Left lung (tissue), 14 donors: ENCODE measurements at places on chromosomes 2 and 18. TPM values are rescaled to one million over a fixed set of nuclear protein-coding genes. Genes with fewer than 3 reads are reported as not detected.

The RAD51AP2 gene
- not detected for total RNA-seq

- H3K4me1 ChIP-seq: peaks cover 11% of the 10 kb centered on the region
- peaks cover 60% of the 10 kb centered on the region for H3K36me3 ChIP-seq
- no peak overlapping the region for H3K27ac ChIP-seq
- no peak overlapping the region for H3K4me3 ChIP-seq
Observed at GRCh38 chr2:74493546-74493945, 5.9 kb downstream of the LBX2 start.

The PLGLB1 gene
- 2.6 TPM for total RNA-seq

DNA sequence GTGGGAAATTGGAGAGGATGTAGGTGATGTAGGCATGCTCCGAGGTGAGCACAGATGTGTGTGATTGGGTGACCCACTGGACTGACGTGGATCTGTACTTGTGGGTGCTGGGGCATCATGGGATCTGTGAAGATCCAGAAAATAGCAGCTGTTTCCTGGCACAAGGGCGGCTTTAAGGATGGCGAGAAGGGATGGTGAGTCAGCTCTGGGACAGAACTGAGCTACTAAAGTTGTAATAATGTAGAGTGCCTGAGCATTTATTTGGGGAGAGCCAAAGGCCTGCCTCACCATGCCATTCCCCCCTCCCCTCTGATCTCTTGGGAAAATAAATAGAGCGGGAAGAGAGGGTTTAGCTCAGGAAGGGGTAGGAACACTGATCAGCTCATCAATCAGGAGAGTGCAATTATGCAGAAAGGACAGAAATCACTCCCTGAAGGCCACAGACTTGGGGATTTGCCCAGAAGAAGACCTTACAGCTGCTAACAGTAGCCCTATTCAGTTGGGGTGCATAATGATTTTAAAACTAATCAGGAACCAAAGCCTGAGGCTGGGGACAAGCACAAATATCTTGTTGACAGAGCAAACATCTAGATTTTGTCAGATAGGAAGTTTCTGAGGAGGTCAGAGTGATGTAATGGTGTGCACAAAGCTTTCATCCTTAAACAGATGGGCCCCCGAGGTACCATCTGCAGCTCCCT, 30.3 kb downstream of the TANC1 start:
- H3K27me3 ChIP-seq: no peaks in the 10 kb centered on the region
- no peak overlapping the region for H3K4me3 ChIP-seq
- H3K36me3 ChIP-seq: no peaks in the 10 kb centered on the region
- H3K27ac ChIP-seq: peak overlapping the region; percentile 31
- DNase-seq: no peak

The DOK6 gene
- total RNA-seq: 2.9 TPM

DNA sequence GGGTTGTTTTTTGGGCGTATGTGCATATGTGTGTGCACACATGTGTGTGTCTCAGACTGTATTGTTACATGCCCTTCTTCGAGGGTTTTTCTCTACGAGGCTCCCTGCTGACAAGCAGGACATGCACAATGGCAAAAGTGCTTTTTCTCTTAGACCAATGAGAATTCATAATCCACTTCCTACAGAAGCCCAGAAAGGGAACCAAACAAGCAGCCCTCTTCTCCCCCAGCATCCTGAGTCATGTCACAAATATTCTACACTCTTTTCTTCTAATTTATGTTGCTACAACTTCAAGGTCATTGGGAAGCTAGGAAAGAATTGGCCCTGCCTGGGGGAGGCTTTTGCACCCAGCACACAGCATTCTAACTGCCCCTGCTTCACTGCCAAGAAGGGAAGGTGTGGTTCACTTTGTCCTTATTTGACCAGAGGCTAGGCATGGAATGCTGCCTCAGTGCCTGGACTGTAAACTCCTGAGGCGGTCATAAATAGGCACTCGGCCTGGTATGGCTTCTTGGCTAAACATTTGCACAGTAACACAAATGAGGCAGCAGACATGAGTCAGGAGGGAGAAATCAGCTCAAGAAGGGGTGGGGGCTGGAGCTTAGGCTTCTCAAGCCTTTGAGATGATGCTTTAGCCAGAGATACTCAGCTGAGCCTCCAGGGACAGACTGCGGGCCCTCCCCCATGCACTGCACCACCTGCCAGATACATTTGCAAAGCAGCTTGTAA, 92.7 kb upstream of the KLF7 start:
- H3K4me3 ChIP-seq: no peak overlapping the region
- no peaks in the 10 kb centered on the region for H3K27me3 ChIP-seq
- H3K4me1 ChIP-seq: peaks cover 53% of the 10 kb centered on the region

DNA sequence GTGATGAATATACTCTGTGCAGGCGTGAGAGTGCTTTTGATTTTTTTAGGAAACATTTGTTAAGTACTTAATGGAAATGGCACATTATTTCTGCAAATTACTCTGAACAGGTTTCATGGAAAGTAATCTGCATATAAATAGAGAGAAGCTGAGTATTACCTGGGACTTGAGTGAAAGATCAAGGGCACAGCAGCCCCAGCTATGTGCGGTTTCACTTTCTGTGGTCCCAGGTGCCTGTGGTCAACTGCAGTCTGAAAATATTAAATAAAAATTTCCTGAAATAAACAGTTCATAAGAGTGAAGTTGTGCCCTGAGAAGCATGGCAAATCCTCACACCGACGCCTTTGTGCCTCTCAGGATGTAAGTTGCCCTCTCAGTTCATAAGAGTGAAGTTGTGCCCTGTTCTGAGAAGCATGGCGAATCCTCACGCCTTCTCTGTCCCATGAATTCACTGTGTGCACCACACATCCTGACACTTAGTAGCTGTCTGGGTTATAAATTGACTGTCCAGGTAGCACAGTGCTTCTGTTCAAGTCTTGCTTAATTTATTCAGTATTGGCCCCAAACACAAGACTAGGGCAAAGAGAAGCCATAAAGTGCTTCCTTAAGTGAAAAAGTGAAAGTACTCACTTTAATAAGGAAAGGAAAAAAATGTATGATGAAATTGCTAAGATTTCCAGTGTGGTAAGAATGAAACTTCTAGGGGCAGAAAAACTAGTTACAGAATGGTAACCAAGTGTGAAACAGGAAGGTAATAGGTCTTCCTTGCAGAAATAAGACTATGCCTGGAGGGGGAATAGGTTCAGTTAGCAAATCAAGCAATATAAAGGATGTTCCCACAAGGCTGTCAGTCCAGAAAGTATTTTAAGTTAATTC, 4.3 kb upstream of the SNTG2 start:
- H3K4me3 ChIP-seq: no peak overlapping the region
- no peaks in the 10 kb centered on the region for H3K36me3 ChIP-seq
- no peak overlapping the region for H3K27ac ChIP-seq

GRCh38 chr2:29276151-29276550, 160.9 kb downstream of the CLIP4 start:
- H3K27ac ChIP-seq: no peak overlapping the region
- H3K27me3 ChIP-seq: no peaks in the 10 kb centered on the region

The OSBPL6 gene
- 5.9 TPM for total RNA-seq

- no peaks in the 10 kb centered on the region for H3K27me3 ChIP-seq
- H3K4me1 ChIP-seq: peaks cover 9% of the 10 kb centered on the region
- H3K36me3 ChIP-seq: no peaks in the 10 kb centered on the region
- H3K27ac ChIP-seq: no peak overlapping the region
- no peak overlapping the region for H3K4me3 ChIP-seq
Observed at GRCh38 chr2:47484396-47484795, 81.4 kb downstream of the MSH2 start.

DNA sequence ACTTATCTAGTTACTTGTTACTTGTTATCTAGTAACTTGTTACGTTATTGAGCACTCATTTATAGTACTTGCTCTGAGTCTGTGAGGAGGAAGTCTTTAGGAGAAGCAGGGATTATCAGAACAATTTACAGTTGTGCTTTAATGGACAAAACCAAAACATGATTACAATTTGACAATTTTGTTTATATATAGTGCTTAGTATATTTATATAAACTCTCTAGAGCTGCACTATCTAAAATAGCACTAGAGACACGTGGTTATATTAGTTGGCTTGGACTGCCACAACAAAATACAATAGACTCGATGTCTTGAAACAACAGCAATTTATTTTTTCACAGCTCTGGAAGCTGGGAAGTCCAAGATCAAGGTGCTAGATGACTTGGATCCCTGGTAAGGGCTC, 78.4 kb downstream of the BMPR2 start:
- no peaks in the 10 kb centered on the region for H3K4me1 ChIP-seq
- DNase-seq: no peak
- H3K27me3 ChIP-seq: no peaks in the 10 kb centered on the region
- no peak overlapping the region for H3K4me3 ChIP-seq
- no peak overlapping the region for H3K27ac ChIP-seq
- H3K36me3 ChIP-seq: peaks cover 4% of the 10 kb centered on the region

GRCh38 chr2:239826786-239827522, 198.2 kb downstream of the NDUFA10 start:
- H3K36me3 ChIP-seq: no peaks in the 10 kb centered on the region
- no peaks in the 10 kb centered on the region for H3K27me3 ChIP-seq
- no peak overlapping the region for H3K4me3 ChIP-seq
- peak; percentile 22 for DNase-seq
- H3K4me1 ChIP-seq: peaks cover 3% of the 10 kb centered on the region

GRCh38 chr2:88190808-88191721, 20.9 kb downstream of the THNSL2 start:
- no peaks in the 10 kb centered on the region for H3K36me3 ChIP-seq
- no peaks in the 10 kb centered on the region for H3K4me1 ChIP-seq
- no peak for DNase-seq
- no peak overlapping the region for H3K27ac ChIP-seq

GRCh38 chr2:57962861-57963260, 83.7 kb upstream of the VRK2 start:
- no peak for DNase-seq
- no peak overlapping the region for H3K27ac ChIP-seq
- H3K4me3 ChIP-seq: no peak overlapping the region
- no peaks in the 10 kb centered on the region for H3K4me1 ChIP-seq
- no peaks in the 10 kb centered on the region for H3K27me3 ChIP-seq

The GALNT3 gene
- 37.7 TPM for total RNA-seq

The FBLN7 gene
- total RNA-seq: 2.6 TPM

GRCh38 chr18:22057908-22058527, 111.4 kb upstream of the GATA6 start:
- H3K4me3 ChIP-seq: no peak overlapping the region
- no peak for DNase-seq
- no peaks in the 10 kb centered on the region for H3K36me3 ChIP-seq
- no peaks in the 10 kb centered on the region for H3K27me3 ChIP-seq
- H3K4me1 ChIP-seq: no peaks in the 10 kb centered on the region
- H3K27ac ChIP-seq: no peak overlapping the region

DNA sequence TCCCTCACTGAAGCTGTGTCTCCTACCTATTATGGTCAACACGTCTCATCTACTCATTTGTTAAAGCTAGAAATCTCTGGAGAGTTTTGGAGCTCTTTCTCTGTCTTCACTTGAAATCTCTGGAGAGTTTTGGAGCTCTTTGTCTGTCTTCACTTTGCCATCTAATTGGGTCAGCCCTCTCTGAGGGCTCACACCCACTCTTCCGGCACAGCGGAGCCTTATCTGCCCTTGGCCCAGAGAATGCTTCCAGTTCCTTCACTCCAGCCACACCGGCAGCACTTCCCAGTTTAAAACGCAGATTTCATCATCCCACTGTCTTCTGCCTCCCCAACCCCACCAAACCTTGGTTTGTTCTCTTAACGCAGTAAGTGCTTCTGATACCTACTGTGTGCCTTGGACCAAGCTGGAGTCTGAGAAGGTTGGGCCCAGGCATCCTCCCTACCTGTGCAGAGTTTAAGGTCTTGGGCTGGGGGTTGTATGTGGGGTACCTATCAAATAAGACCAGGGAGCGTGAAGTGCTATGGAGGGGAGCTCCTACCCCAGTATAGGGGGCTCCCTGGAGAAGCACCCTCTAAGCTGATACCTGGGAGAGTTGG, 5.0 kb downstream of the HPCAL1 start:
- H3K4me3 ChIP-seq: no peak overlapping the region
- no peak overlapping the region for H3K27ac ChIP-seq
- peaks cover 5% of the 10 kb centered on the region for H3K27me3 ChIP-seq
- H3K36me3 ChIP-seq: no peaks in the 10 kb centered on the region
- peaks cover 27% of the 10 kb centered on the region for H3K4me1 ChIP-seq

- no peak for DNase-seq
- no peak overlapping the region for H3K4me3 ChIP-seq
Observed at GRCh38 chr18:35610089-35610488, 28.5 kb downstream of the GALNT1 start.

- H3K4me3 ChIP-seq: no peak overlapping the region
- no peak overlapping the region for H3K27ac ChIP-seq
- DNase-seq: no peak
- no peaks in the 10 kb centered on the region for H3K4me1 ChIP-seq
- H3K27me3 ChIP-seq: no peaks in the 10 kb centered on the region
- no peaks in the 10 kb centered on the region for H3K36me3 ChIP-seq
Observed at GRCh38 chr18:52888014-52888413, 548.0 kb downstream of the DCC start.

- H3K4me1 ChIP-seq: no peaks in the 10 kb centered on the region
- H3K27me3 ChIP-seq: no peaks in the 10 kb centered on the region
- H3K27ac ChIP-seq: no peak overlapping the region
- no peak for DNase-seq
Observed at GRCh38 chr2:85804583-85804982, 50.8 kb downstream of the ATOH8 start.

GRCh38 chr2:197322724-197323720, 12.4 kb upstream of the ANKRD44 start:
- no peak overlapping the region for H3K4me3 ChIP-seq
- no peaks in the 10 kb centered on the region for H3K27me3 ChIP-seq
- H3K27ac ChIP-seq: no peak overlapping the region
- no peaks in the 10 kb centered on the region for H3K4me1 ChIP-seq

The ST8SIA3 gene
- not detected for total RNA-seq

The RSAD2 gene
- total RNA-seq: 23.1 TPM

The VAMP8 gene
- 250 TPM for total RNA-seq

DNA sequence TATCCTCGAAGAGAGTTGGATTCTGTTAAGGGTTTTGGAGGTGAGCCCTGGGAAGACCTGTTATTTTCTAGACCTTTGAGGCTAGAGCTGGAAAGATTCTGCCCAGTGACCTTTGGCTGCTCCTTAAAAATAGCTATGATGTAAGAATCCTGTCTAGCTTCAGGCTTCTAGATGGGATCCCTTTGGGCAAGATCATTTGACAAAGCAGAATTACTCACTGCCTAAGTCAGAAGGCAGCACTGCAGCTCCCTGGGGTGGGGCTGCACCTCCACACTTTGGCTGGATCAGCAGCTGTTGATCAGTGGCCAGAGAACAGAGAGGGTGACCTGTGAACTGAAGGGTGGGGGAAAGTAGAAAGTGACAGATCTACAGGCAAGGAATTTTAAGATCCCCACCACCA, 103.8 kb downstream of the ASAP2 start:
- no peaks in the 10 kb centered on the region for H3K27me3 ChIP-seq
- peaks cover 15% of the 10 kb centered on the region for H3K4me1 ChIP-seq
- no peaks in the 10 kb centered on the region for H3K36me3 ChIP-seq
- no peak overlapping the region for H3K4me3 ChIP-seq
- peak overlapping the region; percentile 61 for H3K27ac ChIP-seq

DNA sequence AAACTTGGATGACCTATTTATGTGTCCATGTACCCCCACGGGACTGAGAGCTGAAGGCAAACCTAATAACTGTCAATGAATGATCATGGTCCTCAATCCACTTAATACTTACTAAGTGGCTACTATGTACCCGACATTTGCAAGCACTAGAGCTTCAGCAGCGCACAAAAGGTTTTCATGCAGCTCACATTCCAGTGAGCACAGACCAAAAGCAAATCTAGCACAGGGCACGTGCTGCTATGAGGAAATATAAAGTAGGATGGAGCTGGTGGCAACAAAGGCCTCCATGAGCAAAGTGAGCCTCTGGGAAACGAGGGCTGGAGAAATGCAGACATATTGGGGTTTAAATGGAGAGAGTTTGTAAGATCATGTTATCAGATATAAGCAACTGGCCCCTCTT, 3.5 kb downstream of the SLC40A1 start:
- H3K4me3 ChIP-seq: no peak overlapping the region
- H3K27ac ChIP-seq: peak overlapping the region; percentile 65
- no peaks in the 10 kb centered on the region for H3K27me3 ChIP-seq
- no peak for DNase-seq
